ENCODE measurements at places on chromosomes 7 and 10. TPM values are rescaled to one million over a fixed set of nuclear protein-coding genes. Genes with fewer than 3 reads are reported as not detected.

Gene HOXA5
- total RNA-seq: not detected

Gene TMUB1
- total RNA-seq: 60.9 TPM

Gene CDC14C
- not detected for total RNA-seq

Gene GPR26
- total RNA-seq: not detected

Gene HECW1
- total RNA-seq: not detected

Gene SNX8
- total RNA-seq: 40.2 TPM

Gene LRIT1
- total RNA-seq: not detected

Gene AASS
- 2.3 TPM for total RNA-seq

Gene LIPF
- not detected for total RNA-seq
